ENCODE measurements at places on chromosomes 1 and 21.
A peak's percentile ranks its signal among the peaks of the same experiment; 100 is the strongest.

- DNase-seq, result peak; percentile 44
These were observed 91.6 kb upstream of the TTC39A start for GRCh38 chr1:51421964-51422363.

DNA sequence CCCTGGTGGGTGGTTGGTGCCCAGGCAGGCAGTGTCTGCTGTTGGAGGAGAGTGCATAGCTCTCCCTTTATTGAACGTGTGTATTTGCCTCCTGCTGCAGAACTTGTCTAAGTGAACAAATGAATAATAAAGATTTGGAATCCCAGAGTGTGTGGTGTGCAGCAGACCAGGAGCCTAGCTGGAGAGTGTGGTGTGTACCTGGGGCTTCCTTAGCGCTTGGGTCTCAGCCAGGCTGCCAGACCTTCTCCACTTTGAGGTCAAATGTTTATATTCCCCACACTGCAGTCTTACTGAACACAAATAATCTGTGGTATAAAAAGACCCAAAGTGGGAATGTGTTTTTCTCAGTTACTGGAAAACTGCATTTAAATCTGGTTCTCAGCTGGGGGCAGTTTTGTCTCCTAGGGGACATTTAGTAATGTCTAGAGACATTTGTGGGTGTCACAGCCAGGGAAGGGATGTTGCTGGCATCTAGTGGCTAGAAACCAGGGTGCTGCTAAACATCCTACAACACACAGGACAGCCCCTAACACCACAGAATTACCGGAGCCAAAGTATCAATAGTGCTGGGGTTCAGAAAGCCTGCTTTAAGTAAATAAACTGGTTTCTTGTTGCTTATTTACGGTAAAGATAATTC, 23.6 kb downstream of the SLC37A1 start:
- no peak for DNase-seq

GRCh38 chr1:27366113-27366410, 699 bp downstream of the MAP3K6 start:
- DNase-seq, result peak; percentile 78

DNA sequence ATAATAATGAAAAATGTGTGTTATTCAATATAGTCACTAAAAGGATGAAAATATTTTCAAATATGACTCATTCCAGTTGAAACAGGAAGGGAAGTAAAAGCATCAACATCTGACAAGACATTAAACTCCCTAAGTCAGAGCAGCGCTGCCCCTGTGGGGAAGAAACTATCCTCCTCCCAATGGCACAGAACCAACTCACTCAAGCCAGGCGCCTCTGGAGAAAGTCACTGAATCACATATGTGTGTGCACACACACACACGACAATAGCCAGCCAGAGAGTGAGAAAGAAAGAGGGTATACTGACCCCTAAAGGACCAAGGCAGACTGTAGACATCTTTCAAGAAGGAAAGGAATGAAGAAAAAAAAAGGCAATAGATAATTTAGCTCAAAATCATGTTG, 126.9 kb downstream of the SETD4 start:
- DNase-seq, result no peak

- no peak for DNase-seq
These were observed 141.8 kb downstream of the HIVEP3 start for GRCh38 chr1:41776891-41777441.

GRCh38 chr21:14836950-14837349, 227.8 kb downstream of the NRIP1 start:
- no peak for DNase-seq

DNA sequence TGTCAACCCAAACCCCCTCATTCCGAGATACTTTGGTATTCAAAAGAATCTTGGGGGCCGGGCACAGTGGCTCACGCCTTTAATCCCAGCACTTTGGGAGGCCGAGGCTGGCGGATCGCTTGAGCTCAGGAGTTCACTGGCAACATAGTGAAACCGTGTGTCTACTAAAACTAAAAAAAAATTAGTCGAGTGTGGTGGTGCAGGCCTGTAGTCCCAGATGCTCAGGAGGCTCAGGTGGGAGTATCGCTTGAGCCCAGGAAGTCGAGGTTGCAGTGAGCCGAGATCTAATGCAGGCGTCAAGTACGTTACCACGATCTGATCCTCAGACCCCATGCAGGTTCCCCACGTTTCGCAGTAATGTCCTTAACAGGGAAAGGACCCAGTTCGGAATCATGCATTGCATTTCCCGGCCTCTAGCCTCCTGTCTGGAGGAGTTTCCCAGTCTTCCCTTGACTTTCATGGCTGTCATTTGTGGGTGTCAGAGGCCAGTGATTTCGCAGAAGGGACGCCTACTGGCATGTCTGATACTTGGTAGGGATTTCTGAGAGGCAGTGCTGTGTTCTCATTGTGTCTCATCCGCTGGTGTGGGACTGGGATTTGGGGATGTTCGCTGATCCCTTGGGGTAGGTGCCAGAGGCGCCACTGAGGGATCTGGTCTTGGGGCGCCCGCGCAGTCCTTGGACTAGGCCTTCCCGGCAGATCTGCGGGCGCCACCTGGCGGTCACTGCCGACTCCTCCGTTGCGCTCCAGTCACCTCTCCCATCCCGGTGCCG, 39.3 kb upstream of the HMGN1 start:
- DNase-seq, result peak; percentile 82

GRCh38 chr1:9195651-9196050, 38.9 kb upstream of the H6PD start:
- DNase-seq, result no peak

GRCh38 chr1:69305621-69306020, 262.1 kb upstream of the LRRC7 start:
- DNase-seq, result no peak

GRCh38 chr21:20997636-20998455, at the start of gene NCAM2:
TSS of gene NCAM2 (plus strand) at chr21:20998409.
- peak; percentile 55 for DNase-seq

DNA sequence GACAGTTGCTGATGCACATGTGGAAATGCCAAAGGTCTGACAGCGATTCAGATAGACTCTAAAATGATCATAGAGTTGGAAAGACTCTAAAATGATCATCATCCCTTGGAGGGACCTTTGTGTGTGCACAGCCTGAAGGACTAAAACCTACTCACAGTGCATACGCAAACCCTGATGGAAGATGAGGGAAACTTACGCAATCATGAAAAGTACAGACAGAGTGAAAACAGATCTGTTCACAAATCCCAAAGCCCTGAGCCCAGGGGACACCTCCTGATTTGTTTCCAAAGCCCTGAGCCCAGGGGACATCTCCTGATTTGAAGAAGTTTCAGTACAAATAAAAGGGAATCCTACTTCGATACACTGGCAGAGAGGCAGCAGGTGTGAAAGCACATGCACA, 79.3 kb upstream of the PROX1 start:
- DNase-seq, result no peak

- DNase-seq, result no peak
These were observed 37.3 kb downstream of the ATF3 start for GRCh38 chr1:212645546-212646543.

GRCh38 chr1:172489847-172490246, 43.1 kb upstream of the SUCO start:
- no peak for DNase-seq

Measured in NCI-H510A treated with DMSO at 0.1 percent for 48 hours (cell line).